Stimulated activated CD8-positive, alpha-beta memory T cell treated with anti-CD3 and anti-CD28 coated beads, Interleukin-4, amount 100 ng/mL, for 24 hours (primary cell): ENCODE measurements at places on chromosomes 7 and 10.

GRCh38 chr10:98848361-98848760 is 387.3 kb downstream of the HPSE2 start:
- DNase-seq, result no peak

- DNase-seq, result no peak
Observed at GRCh38 chr7:143239813-143240212, 18.0 kb downstream of the TAS2R40 start.

DNA sequence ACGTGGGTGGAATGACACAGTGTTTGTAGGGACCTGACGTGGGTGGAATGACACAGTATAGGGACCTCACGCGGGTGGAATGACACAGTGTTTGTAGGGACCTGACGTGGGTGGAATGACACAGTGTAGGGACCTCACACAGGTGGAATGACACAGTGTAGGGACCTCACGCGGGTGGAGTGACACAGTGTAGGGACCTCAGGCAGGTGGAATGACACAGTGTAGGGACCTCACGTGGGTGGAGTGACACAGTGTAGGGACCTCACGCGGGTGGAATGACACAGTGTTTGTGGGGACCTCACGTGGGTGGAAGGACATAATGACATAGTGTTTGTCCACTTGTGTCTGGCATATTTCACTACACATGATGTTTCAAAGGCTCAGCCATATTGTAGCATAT is 19.3 kb downstream of the PPP2R2D start:
- no peak for DNase-seq

DNA sequence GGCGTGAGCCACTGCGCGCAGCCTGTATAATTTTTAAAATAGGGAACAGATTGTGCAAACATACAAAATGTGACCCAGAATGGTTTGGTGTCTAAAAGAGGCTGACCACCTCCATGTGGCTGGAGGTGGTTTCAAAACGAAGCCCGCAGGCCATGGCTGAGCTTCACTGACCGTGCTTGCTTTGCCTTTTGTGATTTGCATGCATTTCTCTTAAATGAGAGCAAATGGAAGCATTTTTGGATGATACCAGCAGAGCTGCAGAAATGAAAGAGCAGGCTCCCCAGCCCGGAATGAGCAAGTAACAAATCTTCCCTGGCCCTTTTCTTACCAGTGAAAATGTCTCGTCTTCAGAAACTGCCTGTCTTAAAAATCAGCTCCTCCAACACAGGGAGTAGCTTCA is 239.9 kb downstream of the CAMK1D start:
- no peak for DNase-seq

DNA sequence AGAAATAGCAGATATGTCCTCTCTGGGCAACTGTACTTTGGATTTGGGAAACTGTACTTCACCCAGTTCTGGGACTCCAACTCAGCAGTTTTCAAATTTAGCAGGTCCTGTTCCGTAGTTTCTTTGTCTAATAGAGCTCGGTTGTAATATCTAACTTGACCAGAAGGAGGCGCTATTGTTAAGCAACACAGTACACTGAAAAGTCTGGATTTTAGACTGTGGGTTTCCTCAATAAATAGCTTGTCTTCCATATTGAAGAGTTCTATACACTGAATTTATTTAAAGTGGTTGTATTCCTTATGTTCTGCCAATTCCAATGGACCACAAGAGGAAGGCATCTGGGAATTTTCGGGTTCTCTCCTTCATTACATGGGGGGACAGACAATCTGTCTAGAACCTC is 39.8 kb downstream of the ELFN1 start:
- no peak for DNase-seq

DNA sequence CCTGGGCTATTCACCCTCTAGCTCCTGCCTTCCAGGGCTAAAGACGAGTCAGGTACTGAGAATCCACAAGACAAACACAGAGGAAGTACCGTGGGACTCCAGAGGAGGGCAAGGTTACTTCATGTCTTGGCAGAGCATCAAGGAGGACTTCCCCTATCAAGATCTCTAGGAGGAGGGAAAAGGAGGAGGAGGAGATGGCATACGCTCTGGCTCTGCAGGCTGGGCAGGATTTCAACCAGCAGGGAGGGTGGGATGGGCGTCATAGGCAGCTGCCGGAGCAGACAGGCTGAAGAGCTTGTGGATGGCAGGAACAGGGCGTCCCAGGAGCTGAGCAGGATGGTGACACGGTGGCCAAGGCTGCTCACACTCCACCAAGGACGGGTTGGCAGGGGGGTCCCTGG is 21.3 kb downstream of the MDH2 start:
- no peak for DNase-seq

DNA sequence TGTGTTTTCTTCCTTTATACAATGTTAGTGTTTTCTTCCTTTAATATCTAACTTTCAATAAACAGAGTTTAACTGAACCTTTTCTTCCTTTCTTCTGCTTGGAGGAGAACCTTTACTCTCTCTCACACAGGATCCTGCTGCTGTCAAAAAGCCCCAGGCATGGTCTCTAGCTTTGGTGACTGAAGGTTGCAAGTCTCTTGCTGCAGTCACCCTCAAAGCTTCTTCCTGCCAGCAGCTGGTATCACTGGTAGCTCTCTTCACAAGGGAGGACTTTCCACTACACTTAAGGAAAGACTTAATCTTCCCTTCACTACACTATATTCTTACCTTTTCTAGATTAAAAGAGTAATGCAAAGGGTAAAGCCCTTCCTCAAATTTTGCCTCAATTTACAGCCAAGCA is 153.4 kb downstream of the SGMS1 start:
- DNase-seq, result no peak

DNA sequence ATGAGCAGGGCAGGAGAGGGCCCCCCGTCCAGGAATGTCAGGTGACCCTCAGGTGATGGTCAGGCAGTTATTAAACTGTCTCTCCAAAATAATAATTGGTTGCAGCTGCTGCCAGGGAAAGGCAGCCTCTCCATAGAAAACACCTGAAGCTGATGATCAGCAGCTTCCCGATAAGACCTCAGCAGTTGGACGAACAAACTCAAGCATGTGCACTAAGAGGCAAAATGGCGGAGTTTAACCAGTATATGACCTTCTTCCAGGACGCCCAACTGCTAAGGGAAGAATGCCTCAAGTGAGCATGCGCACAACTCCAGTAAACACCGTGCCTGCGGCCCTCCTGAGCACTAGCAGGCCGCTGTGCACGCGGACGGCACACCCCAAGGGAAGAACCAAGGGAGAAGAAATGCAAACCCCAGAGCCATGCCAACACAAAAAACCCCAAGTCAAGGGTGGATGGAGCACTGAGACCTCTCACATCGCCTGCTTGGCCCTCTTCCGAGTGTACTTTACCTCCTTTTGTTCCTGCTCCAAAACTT is 38.9 kb upstream of the ADARB2 start:
- DNase-seq, result no peak

- DNase-seq, result no peak
Observed at GRCh38 chr7:84876061-84876821, 310.6 kb downstream of the SEMA3D start.

DNA sequence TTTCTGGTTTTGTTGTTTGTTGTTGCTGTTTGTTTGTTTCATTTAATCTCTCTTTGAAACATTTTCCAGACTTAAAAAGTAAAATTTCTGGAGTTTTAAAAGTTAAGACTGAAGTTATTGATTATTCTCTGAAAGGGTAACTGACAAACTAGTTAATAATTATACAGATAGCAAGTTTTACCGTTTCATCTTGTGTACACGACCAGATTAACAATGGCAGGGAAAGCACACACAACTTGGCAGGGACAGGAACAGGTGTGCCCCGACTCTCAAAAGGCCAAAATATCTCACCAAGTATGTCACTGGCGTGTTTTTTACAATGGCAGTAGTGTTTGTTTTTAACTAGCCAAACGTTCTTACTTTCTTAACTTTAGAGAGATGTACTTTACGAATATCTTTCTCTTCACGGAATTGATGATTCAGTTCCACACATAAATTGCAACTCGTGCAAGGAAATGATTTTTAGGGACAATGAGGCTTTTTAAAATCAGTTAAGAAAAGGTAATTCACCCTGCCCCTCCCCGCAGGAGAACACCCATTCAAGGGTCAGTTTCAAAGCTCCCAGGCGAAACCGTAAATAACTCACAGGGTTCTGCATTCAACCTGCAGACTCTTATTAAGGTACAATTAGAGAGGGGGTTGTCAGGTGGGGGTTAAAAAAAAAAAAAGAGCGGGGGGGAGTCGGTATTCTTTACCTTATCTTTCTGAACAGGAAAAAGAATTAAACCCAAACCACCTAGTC is 3.5 kb downstream of the CTBP2 start:
- no peak for DNase-seq

- no peak for DNase-seq
Observed at GRCh38 chr7:115693779-115694178, 336.8 kb downstream of the TFEC start.

- DNase-seq, result no peak
Observed at GRCh38 chr7:25028370-25029021, 48.5 kb upstream of the OSBPL3 start.

DNA sequence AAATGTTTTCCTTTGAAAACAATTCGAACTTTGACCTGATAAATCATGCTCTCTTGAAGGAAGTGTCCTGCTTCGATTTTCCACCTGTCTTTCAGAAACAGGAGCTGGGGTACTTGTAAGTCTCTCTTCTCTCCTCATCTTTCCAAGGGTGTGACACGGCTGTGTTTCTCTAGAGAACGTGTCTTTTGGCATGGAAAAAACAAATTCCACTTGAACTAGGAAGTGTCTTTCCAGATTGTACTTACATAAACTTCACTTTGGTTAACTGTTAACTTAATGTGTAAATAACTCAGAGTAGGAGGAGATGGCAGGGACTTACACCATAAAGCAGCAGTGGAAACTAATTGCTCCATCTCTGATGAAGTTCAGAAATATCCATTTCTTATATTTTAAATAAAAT is 4.2 kb upstream of the CALCR start:
- DNase-seq, result no peak

DNA sequence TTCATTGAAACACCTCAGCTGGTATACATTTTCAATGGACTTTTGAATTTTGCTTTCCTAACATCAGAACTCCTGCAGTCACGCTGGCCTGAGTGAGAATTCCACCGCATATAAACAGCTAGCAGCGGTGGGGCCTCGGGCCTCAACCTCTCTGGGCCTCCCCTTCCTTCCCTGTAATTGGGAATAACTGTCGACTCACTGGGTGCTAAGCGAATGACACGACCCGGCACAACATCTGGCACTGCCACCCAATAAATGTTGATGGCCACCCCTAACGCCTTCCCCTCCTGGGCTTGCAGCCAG is 670 bp downstream of the RCC1L start:
- DNase-seq, result no peak

DNA sequence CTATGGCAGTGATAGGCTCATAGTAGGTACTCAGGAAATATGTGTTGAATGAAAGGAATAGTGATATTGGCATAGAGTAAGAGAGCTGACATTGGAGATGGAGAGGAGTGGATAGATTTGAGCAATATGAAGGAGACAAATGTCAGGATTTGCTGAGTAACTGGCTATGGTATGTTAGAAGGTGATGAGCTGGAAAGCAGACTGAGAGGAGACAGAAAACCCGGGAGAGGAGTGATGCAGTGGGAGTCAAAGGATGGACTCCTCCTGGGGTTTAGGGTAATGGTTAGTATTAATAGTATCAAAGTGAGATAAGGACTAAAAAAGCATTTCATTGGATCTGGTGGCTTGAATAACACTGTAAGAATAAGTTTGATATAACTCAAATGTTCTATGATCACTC is 64.8 kb downstream of the CD36 start:
- DNase-seq, result no peak

- no peak for DNase-seq
Observed at GRCh38 chr10:84659027-84659426, 330.6 kb downstream of the CCSER2 start.

GRCh38 chr7:132080467-132080866 is 495.8 kb downstream of the PLXNA4 start:
- no peak for DNase-seq

- DNase-seq, result no peak
Observed at GRCh38 chr10:78316451-78316931, 282.8 kb downstream of the RPS24 start.

- DNase-seq, result no peak
Observed at GRCh38 chr10:111990734-111991133, 192.8 kb downstream of the GPAM start.

DNA sequence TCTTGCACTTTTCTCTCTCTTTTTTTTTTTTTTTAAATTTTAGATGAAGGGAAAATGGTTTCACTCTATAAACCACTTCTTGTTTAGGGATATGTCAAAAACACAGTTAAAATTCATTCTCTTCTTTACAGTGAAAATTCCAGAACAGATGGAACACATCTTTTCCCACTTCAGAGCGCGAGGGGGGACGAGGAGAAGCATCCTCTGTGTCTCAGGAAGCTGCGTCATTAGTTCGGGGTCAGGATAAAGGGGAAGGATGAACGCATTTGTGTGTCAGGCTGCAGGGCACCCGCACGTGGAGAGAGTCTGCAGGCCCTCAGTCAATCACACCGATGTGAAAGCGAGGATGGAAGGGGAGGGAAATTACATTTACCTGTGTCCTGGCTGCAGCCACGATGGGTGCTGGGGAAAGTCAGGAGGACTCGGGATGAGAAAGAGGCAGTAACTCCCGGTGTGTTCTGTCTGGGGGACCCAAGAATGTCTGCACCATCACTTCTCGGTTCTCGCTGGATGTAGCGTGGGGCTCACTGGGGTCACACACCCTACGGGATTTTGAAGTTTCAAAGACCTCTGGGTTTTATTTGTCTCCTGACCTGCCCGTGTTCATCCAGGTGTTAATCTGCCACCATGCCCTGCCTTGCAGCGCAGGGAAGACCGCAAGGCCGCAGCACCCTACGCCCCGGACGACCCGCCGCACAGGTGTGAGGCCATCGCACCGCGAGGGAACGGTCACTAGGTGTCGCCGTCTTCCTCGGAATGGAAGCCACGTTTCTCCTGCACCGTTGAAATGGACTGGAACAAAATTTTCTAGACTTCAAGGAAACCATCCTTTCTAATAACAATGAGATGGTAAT is 66.7 kb upstream of the PITRM1 start:
- DNase-seq, result peak; percentile 66

- DNase-seq, result no peak
Observed at GRCh38 chr7:151853896-151854719, 22.8 kb downstream of the PRKAG2 start.

DNA sequence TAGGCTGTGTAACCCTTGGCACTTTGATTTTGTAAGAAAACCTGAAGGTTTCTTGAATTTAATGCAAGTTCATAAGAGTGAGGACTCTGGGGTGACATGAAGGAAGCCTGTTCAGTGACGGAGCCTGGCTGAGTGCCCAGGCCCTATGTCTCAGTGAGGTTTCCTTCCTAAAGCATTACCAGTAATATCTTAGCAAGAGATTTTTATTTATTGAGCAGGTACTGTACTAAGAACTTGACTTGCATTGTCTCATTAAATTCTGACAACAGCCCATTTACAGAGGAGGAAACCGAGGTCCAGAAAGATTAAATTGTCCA is 197.2 kb downstream of the HECW1 start:
- DNase-seq, result no peak

DNA sequence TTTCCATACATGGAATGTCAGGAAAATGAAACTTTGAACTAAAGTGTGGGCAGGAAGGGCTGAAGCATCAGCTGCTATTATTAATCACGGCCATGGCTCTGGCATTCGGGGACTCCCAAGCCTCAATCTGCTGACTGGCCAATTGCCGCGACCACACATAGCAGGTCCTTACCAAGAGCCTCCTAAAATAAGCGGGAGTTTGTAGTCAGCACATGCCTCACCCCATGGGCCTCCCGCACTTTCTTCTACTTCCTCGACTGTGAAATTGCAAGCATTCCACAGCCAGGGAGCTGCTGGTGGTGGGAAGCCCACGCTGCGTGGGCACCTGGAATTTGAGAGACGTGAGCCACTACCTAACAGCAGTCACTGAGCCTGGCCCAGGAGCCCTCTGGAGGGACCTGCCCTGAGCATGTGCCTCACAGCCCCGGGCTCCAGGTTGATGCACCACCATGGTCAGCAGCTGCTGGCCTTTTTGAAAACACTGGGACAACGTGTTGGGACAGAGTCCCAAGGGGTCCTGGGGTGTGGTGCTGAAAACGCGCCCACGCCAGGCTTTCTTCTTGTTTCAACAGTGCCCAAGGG is 211.4 kb downstream of the TNS3 start:
- no peak for DNase-seq
